ENCODE measurements at places on chromosomes 1 and 21.
A peak's percentile ranks its signal among the peaks of the same experiment; 100 is the strongest.

DNA sequence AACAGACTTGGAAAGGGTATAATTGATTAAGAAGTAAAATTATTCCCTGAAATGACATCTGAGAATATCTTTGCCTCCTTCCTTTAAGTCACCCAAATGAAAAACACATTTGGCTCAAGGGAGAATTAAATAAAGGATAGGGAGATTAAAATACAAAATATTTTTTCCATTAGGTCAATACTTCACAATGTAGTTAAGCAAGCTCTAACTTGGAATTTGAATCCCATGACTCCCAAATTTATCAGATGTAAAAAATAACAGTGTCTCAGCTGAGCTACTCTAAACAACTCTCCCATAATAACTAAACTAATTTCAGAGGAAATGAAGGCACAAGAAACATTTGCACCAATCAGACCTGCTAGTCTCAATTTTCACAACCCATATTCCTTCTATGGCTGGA lies 6.5 kb upstream of the NMNAT2 start:
- DNase-seq, result no peak
- H3K36me3 ChIP-seq, result no peaks in the 10 kb centered on the region
- no peak overlapping the region for H3K4me3 ChIP-seq
- H3K4me1 ChIP-seq, result no peaks in the 10 kb centered on the region

- H3K4me1 ChIP-seq, result no peaks in the 10 kb centered on the region
- H3K4me3 ChIP-seq, result no peak overlapping the region
- H3K36me3 ChIP-seq, result peaks cover 5% of the 10 kb centered on the region
- DNase-seq, result no peak
Measured at GRCh38 chr1:55067022-55067778, 27.9 kb downstream of the PCSK9 start.

- H3K27ac ChIP-seq, result no peak overlapping the region
- H3K36me3 ChIP-seq, result peaks cover 50% of the 10 kb centered on the region
- peaks cover 6% of the 10 kb centered on the region for H3K4me1 ChIP-seq
- no peak overlapping the region for H3K4me3 ChIP-seq
- H3K27me3 ChIP-seq, result no peaks in the 10 kb centered on the region
Measured at GRCh38 chr1:39295901-39296300, 91.4 kb downstream of the MACF1 start.

DNA sequence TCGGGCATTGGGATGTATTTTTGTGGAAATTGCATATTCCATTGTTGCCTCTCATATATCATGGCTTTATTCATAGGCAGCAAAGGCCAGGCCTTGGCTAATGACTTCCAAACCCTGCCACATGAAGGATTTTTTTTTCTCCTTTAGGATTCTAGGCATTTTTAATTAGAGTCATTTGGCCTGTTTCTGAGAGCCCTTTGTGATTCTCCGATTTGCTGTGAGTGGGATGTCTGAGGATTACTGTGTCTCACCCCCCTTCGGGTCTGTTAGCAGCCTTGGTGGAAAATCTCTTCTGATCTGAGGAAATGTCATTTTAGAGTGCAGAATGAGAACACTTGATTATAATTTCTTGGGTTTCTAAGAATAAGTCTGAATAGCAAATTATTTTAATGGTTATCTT lies 253.5 kb downstream of the NTNG1 start:
- H3K27ac ChIP-seq, result no peak overlapping the region
- no peak overlapping the region for H3K4me3 ChIP-seq
- H3K4me1 ChIP-seq, result no peaks in the 10 kb centered on the region

GRCh38 chr21:44868707-44869106 lies 4.8 kb downstream of the PTTG1IP start:
- peaks cover 64% of the 10 kb centered on the region for H3K4me1 ChIP-seq
- H3K27ac ChIP-seq, result peak overlapping the region; percentile 97
- peaks cover 16% of the 10 kb centered on the region for H3K36me3 ChIP-seq
- H3K27me3 ChIP-seq, result no peaks in the 10 kb centered on the region

DNA sequence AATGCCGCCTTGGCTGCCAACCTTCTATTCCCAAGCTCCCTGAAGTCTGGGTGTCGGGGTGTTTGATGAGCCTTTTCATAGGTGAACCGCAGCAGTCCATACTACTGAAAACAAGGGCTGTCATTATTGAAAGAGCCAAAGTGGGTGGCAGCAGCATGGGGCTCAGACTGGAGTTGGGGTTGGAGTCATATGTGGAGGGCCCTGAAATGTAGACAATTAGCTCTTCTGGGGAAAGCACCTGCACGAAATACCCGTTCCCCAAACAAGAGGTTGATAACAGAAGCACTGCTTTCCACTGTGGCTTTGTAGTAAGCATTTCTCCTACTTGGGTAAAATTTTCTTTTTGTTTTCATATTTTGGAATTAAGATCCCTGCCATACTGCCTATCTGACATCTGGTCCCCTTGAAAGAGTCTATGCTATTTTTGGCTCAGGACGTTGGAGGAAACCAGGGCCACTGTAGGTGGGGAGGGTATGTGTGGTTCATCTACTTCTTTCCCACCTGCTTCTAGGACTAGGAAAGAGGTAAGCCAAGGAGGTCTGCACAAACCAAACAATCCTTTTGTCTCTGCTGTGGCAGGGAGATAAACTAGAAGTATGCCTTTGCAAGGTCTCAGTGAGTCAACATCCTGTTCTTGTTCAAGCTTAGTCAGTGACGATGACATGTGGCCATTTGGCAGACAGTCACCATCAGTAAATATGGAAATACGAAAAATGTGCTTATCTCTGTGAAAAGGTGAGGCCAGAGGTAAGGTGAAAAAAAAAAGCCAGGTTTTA lies 197.0 kb upstream of the UBE2U start:
- H3K4me1 ChIP-seq, result peaks cover 14% of the 10 kb centered on the region
- DNase-seq, result peak; percentile 84
- H3K27ac ChIP-seq, result peak overlapping the region; percentile 57
- no peaks in the 10 kb centered on the region for H3K36me3 ChIP-seq
- H3K4me3 ChIP-seq, result no peak overlapping the region

- peak; percentile 77 for DNase-seq
- H3K27ac ChIP-seq, result peak overlapping the region; percentile 41
- H3K27me3 ChIP-seq, result no peaks in the 10 kb centered on the region
- no peaks in the 10 kb centered on the region for H3K36me3 ChIP-seq
Measured at GRCh38 chr21:46038871-46039397, 57.4 kb downstream of the COL6A1 start.

DNA sequence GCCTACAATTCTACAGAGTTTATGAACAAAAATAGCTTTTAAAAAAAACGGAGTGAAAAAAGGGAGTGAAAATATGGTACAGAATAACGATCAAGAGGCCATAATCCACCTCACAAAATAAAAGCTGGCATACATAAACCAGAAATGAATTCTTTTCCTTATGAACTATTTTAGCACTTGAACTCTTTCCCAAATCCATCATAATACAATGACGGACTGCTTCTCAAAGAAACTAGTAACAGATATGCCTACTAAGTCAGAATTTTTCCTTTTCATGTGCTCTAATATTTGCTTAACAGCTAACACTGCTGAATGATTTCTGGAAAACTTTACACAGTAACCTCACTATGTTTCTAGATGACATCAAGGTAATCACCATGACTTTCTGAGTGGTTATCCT lies 144.0 kb downstream of the EIF4G3 start:
- no peaks in the 10 kb centered on the region for H3K27me3 ChIP-seq
- H3K36me3 ChIP-seq, result no peaks in the 10 kb centered on the region
- no peak overlapping the region for H3K27ac ChIP-seq
- no peaks in the 10 kb centered on the region for H3K4me1 ChIP-seq
- no peak for DNase-seq

DNA sequence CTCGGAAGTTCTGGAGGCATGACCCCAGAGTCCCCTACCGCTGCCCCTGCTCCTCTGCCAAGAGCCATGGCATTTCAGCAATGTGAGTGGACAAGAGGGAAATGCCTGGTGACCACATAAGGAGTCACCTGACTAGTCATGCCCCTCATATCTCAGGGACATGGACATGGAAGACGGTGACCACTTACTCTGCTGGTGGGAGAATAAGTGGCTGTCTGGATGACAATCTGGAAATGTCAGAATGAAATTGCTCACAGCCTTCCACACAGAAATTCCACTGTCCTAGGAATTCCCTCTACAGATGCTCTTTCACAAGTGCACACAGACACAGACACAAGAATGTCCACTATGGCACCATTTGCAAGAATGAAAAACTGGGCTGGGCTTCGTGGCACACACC lies 24.3 kb upstream of the PLEKHG5 start:
- no peak overlapping the region for H3K4me3 ChIP-seq
- H3K27ac ChIP-seq, result no peak overlapping the region
- H3K27me3 ChIP-seq, result no peaks in the 10 kb centered on the region
- no peak for DNase-seq
- no peaks in the 10 kb centered on the region for H3K4me1 ChIP-seq

GRCh38 chr1:93815366-93816110 lies 63.5 kb downstream of the DNTTIP2 start:
- H3K36me3 ChIP-seq, result no peaks in the 10 kb centered on the region
- H3K27me3 ChIP-seq, result no peaks in the 10 kb centered on the region
- H3K4me1 ChIP-seq, result peaks cover 39% of the 10 kb centered on the region
- peak; percentile 63 for DNase-seq
- H3K27ac ChIP-seq, result peak overlapping the region; percentile 88

GRCh38 chr1:27863538-27863915 lies 8.8 kb upstream of the THEMIS2 start:
- H3K36me3 ChIP-seq, result no peaks in the 10 kb centered on the region
- H3K4me1 ChIP-seq, result peaks cover 4% of the 10 kb centered on the region
- H3K4me3 ChIP-seq, result no peak overlapping the region
- H3K27ac ChIP-seq, result no peak overlapping the region
- DNase-seq, result no peak
- no peaks in the 10 kb centered on the region for H3K27me3 ChIP-seq

- H3K27me3 ChIP-seq, result peaks cover 5% of the 10 kb centered on the region
- DNase-seq, result peak; percentile 83
- no peak overlapping the region for H3K27ac ChIP-seq
- H3K4me3 ChIP-seq, result no peak overlapping the region
Measured at GRCh38 chr1:203325418-203326091, 20.2 kb downstream of the BTG2 start.

- H3K27ac ChIP-seq, result no peak overlapping the region
- H3K36me3 ChIP-seq, result no peaks in the 10 kb centered on the region
- DNase-seq, result no peak
- H3K27me3 ChIP-seq, result no peaks in the 10 kb centered on the region
Measured at GRCh38 chr1:205244384-205244783, 16.6 kb downstream of the TMCC2 start.

DNA sequence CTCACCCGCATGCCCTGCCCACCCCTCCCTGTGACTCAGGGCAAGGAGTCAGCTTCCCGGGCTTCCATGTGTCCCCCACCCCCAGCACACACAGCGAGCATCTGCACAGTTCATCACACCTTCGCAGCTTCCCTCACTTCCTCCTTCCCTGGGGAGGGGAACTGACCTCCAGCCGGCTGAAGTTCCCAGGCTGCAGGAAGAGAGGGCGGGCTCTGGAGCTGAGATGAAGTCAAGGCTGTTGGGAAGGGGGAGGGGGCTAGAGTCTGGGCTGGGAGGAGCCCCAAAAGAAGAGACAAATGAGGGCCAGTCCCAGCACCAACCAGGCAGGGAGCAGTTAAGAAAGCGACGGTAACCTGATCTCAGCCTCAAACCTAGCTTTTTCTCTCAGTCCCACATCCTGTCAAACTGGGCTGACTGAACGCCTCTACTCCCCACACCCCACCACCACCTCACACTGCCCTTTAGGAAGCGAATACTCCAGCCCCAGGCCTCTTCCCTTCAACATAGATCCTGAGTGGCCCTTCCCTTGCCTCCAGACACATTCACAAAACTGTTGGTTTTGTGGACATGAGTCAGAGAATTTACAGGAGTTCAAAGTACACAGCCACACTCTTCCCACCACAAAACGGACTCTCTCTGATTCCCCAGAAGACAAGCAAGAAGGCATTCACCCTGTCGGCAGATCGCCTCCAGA lies 1.8 kb downstream of the RHOC start:
- peak overlapping the region; percentile 88 for H3K27ac ChIP-seq
- peaks cover 14% of the 10 kb centered on the region for H3K36me3 ChIP-seq
- peak overlapping the region; percentile 90 for H3K4me3 ChIP-seq
- peaks cover 60% of the 10 kb centered on the region for H3K4me1 ChIP-seq
- DNase-seq, result peak; percentile 97
- no peaks in the 10 kb centered on the region for H3K27me3 ChIP-seq

GRCh38 chr1:8891401-8891800 lies 12.9 kb upstream of the ENO1 start:
- DNase-seq, result no peak
- H3K4me3 ChIP-seq, result no peak overlapping the region
- H3K27ac ChIP-seq, result no peak overlapping the region
- no peaks in the 10 kb centered on the region for H3K27me3 ChIP-seq

DNA sequence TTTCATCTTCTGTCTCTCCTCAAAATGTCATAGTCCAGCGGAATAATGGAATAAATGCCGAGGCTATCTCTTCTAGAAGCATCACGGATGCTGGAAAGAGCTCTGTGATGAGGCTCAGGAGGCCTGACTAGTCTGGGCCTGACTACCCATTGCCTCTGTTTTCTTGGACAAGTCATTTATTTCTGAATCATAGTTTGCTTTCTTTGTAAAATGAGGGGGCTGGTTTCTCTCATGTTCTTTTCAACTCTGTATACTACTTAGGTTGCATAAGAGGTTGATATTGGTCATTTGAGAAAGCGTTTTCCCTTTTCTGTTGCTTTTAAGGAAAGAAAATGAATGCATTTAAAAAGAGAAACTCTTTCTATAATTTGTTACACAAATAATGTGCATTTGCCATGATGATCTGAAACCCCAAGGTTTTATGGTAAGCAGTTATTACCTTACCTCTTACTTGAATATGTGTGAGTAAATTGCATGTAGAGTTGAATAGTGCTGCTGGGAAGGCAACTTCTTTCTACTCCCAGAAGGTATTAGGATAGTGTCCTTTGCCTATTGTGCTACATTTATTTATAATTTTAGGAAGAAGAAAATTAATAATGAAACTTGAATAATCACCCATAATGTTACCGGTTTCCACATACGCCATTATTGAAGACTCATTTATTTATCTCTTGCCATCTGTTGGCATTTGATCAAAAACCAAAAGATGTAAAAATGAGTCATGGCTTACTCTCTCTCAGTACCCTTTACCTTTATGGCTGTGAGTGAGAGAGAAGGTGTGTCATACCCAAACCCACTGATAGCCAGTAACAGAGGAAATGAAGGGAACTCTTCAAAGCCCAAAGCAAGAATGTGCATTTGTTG lies 179.1 kb downstream of the FASLG start:
- DNase-seq, result no peak
- no peaks in the 10 kb centered on the region for H3K27me3 ChIP-seq
- H3K4me1 ChIP-seq, result no peaks in the 10 kb centered on the region
- H3K27ac ChIP-seq, result no peak overlapping the region

DNA sequence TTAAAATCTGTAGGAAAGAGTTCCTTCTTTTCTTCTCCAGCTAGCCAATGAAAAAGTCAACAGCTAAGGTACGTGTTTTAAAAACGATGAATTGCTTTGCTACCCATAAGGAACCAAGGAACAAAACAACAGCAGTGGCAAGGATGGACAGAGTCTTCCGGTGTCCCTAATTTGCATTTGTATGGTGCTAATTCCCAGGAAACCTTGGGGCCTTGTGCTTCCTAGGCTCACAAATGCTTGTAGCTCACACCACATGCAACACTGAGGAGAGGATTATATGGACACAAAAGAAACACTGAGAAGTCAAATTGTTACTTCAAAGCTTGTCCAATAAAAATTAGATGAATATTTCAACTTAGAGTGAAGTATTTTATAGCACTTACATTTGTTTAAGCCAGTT lies 1.8 kb upstream of the PGBD5 start:
- H3K36me3 ChIP-seq, result no peaks in the 10 kb centered on the region
- no peak overlapping the region for H3K27ac ChIP-seq
- no peaks in the 10 kb centered on the region for H3K4me1 ChIP-seq
- H3K27me3 ChIP-seq, result peaks cover 29% of the 10 kb centered on the region

- no peak overlapping the region for H3K4me3 ChIP-seq
- no peaks in the 10 kb centered on the region for H3K36me3 ChIP-seq
- no peaks in the 10 kb centered on the region for H3K4me1 ChIP-seq
- no peaks in the 10 kb centered on the region for H3K27me3 ChIP-seq
- no peak for DNase-seq
Measured at GRCh38 chr1:1165900-1166421, 7.7 kb upstream of the TTLL10 start.

All from endothelial cell of umbilical vein (primary cell).